ENCODE measurements at places on chromosomes 5 and 9.
A peak's percentile ranks its signal among the peaks of the same experiment; 100 is the strongest.

DNA sequence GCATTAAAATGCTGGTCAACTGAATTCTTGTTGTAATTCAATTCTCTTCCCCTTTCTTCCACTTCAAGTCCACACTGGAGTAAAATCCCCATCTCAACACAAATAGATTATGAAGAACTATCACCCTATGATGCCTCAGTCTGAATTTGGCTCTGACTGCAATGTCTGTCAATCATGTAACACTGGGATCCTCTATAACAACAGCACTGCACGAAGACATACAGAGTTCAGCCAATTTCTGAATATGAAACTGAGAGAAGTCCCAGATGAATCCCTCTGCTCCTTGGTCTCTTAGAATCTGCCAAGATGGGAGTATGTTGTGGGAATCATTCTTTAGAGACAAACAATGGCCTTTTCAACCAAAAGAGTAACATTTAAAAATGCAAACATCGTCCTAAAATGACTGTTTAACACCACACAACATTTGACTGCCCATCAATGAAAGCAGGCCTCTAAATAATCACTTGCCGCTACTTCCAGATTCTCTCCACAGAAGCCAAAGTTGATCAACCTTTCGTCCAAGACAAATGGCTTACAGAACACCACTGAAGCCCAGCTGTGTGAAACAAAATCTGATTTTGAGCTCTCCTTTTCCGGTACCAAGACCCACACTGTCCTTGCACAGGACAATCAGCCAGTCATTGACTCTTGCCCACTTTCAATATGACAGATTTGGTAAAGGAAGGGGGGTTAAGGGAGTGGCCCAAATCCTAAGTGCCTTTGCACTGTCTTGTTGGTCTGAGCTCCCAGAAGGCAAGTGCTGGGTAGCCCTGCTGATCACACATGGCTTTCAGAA lies 258.0 kb downstream of the EBF1 start:
- DNase-seq: no peak

- DNase-seq: no peak
Observed at GRCh38 chr9:72210522-72210921, 61.3 kb downstream of the GDA start.

- DNase-seq: peak; percentile 15
Observed at GRCh38 chr5:78467752-78468357, 107.4 kb downstream of the SCAMP1 start.

GRCh38 chr9:77663754-77664153 lies 15.6 kb upstream of the GNA14 start:
- no peak for DNase-seq

DNA sequence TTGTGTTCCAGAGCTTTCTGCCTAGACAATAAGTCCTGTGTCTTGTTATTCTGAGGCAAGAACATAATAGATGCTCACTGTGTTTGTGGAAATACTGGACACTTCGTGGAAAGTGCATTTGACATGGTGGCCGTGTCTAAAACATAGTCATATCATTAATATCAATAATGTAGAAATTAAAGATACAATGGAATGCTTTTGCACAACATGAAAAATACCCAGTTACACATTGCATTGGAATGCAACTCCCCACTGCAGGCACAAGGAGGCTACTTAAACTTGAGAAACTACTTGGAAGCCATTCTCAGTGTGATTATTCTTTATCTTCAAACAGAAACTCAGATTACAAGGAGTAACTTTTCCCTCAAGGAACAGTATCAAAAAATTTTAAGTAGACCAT lies 145.3 kb upstream of the ZNF462 start:
- DNase-seq: peak; percentile 65

GRCh38 chr5:181107699-181108098 lies 23.3 kb downstream of the OR2V1 start:
- DNase-seq: no peak

- DNase-seq: no peak
Observed at GRCh38 chr5:167855818-167856217, 435.6 kb upstream of the WWC1 start.

DNA sequence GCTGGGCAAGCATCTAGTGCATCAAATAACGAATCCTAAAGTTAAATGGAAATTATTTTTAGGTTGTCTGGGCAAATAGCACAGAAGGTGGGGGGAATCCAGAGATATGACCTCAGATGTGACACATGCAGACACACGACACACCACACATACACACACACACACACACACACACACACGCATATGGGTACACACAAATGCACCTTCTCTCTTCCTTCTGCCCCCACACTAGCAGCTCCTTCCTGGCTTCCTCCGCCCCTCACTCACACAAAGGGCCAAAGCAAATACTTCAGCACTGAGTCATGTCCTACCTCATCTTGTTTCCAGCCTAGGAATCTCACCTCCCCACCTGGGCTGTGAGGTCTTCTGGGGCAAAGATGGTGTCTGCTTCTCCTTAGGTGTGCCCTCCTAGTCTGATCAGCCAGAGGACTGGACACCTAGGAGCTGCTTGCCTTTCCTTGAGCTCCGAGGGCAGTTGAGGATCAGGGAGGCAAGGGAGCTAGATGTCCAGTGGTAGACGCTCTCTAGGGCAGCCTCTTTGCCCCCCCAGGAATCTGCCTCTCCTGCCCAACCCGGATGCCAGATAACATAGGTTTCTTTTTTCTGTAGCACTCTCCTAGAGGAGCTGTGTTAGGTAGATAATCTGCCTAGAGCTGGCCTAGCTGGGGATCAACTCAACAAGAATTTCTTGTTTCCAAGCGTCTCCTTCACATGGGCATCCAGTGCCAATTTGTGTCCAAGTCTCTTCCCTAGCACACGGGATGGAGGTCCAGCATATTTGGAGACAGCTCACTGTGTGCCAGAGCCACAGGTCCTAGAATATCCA lies 14.3 kb upstream of the JADE2 start:
- peak; percentile 91 for DNase-seq

- no peak for DNase-seq
Observed at GRCh38 chr5:1262381-1262780, 32.5 kb downstream of the TERT start.

GRCh38 chr5:1647580-1647979 lies 123.8 kb upstream of the LPCAT1 start:
- DNase-seq: no peak

- DNase-seq: no peak
Observed at GRCh38 chr9:4774209-4774608, 18.5 kb upstream of the RCL1 start.

- DNase-seq: no peak
Observed at GRCh38 chr5:100584069-100584468, 48.9 kb downstream of the FAM174A start.
